SK-N-SH (cell line): ENCODE measurements at places on chromosomes 4 and X.
A peak's percentile ranks its signal among the peaks of the same experiment; 100 is the strongest.

- no peak for DNase-seq
Observed at GRCh38 chr4:40837094-40837870, 87.5 kb downstream of the NSUN7 start.

DNA sequence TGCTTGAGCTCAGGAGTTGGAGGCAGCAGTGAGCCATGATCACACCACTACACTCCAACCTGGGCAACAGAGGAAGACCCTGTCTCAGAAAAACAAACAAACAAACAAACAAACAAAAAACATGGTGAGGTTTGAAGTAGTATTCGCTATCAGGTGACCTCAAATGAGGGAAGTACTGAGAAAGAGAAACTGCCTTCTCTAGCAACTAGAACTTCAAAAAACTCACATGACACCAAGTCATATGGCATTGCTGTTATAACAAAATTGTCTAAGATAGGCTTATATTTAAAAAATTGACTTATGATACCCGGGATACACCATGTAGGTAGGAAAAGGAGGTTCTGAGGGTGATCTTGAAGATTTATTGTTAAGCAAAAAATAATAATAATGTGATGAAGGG is 10.3 kb downstream of the MPP1 start:
- DNase-seq, result no peak

DNA sequence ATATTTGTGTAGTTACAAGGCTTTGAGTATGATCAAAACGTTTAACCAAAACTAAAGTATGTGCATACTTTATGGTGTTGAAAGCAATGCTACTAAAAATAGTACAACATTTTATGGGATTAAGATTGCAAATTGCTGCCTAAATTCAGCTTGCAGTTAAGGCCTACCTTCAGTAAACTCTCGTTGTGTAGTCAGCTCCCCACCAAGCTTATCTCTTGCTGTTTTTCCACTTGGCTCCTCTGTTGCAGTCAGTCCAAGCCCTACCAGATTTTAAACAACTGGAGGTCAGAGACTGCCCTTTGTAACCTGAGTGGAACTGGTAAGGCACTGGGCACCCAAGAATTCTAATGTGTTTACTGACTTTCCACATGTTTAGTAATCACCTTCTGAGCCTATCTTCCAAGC is 25.7 kb downstream of the AFF1 start:
- DNase-seq, result no peak

DNA sequence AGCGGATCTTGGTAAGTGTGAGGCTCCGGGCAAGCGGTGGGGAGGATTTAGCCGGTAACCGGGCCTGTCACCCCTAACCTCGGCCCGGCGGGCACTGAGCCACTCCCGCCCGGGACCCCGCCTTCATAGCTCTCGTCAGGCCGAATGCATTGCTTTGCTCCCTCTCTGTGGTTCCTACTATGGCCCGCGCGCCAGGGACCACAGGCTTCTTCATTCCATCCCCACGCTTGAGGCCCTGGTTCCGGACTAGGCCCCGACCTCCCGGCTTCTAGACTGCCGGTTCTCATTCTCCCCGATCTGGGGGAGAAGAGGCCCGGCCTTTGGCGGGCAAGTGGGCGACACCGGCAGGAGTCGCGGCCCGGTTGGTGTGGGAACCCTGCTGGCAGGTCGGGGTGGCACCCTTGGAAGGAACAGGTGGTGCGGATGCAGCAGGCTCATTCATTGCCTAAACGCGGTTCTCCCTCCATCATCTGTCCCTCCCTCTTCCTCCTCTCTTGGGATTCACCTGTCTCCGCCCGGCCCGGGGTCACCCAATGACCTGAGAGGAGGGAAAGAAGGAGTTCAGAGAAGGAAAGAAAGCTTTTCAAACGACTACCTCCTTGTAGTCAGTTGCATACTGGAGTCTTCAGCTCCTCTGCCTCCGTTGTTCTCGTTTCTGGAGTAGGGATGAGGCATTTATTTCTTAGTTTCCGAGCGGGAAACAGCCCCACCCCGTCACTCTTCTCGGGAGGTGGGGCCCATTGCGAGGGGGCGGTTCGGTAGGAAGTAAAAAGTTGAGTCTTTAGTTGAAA is at the start of gene NDUFC1:
Gene NDUFC1, minus strand, starts transcription at position 657 of the 791 bp plus-strand sequence. CDS start 6,679 bp downstream, outside the sequence.
- peak; percentile 74 for DNase-seq

DNA sequence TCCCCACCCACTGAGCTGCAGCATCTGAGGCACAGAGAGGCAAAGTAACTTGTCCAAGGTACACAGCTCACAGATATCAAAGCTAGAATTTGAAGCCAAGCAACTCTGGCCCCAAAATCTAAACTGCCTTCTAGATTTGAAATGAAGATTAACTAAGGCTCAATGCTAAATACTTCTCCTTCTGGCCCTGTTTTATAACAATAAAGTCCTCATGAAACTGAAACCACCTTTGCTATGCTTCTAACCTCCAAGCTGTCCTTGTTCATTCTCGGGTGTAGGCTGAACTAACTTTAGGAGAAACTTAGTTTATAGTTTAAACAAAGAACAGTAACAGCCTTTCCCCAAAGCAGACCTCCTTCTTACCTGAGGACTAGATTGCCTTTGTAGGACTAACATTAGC is 93.6 kb downstream of the DCTD start:
- DNase-seq, result no peak

DNA sequence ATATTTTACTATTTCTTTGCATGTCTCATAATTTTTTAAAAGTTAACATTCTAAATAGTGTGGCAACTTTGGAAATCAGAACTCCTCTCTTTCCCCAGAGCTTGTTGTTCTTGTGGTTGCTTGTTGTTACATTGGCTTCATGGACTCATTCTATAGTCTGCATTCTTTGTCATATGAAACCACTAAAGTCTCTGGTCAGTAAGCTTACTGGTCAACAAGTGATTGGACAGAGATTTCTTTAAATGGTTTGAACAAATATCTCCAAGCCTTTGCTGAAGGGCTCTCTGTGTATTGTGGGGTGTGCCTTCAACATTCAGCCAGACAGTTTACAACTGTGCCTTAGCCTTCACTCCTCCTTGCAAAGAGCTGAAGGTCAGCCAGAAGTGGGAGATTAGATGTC is 147.2 kb downstream of the OPHN1 start:
- DNase-seq, result no peak

- DNase-seq, result no peak
Observed at GRCh38 chr4:114025176-114025777, 45.8 kb upstream of the ARSJ start.

GRCh38 chr4:145732001-145732815 is 52.3 kb downstream of the C4orf51 start:
- no peak for DNase-seq

- DNase-seq, result no peak
Observed at GRCh38 chrX:15328131-15328530, 7.2 kb downstream of the PIGA start.

DNA sequence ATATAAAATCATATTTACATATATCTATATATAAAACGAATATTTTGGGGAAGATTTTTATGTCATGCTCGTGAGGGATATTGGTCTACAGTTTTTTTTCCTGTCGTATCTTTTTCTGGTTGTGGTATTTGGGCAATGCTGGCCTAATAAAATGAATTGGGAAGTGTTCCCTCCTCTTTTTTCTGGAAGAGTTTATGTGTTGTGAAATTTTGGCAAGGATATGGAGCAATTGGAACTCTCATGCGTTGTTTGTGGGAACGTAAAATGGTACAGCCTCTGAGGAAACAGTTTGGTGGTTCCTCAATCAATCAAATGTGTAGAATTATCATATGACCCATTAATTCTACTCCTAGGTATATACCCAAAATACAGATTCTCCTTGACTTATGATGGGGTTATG is 69.8 kb downstream of the ZNF182 start:
- no peak for DNase-seq

DNA sequence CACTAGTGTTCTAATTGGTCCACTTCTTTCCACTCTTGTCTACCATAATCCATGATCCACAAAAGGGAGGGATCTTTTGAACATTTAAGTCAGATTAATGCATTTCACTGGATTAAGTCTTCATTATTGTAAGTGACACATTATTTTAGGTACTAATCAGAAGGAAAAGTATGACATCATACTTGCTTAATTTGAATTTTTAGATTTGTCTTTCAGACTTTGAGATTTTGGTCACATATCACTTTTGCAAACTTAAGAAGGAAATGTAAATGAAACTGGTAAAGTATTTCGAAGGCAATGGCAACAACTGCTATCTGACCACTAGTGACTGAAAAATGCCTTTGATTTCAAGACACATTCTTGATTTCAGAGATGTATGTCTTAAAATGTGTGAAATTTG is 5.2 kb downstream of the MMRN1 start:
- DNase-seq, result no peak

GRCh38 chrX:30217465-30217864 is 2.1 kb downstream of the MAGEB2 start:
- no peak for DNase-seq

- DNase-seq, result peak; percentile 9
Observed at GRCh38 chr4:166091912-166092510, 219.0 kb downstream of the TLL1 start.

DNA sequence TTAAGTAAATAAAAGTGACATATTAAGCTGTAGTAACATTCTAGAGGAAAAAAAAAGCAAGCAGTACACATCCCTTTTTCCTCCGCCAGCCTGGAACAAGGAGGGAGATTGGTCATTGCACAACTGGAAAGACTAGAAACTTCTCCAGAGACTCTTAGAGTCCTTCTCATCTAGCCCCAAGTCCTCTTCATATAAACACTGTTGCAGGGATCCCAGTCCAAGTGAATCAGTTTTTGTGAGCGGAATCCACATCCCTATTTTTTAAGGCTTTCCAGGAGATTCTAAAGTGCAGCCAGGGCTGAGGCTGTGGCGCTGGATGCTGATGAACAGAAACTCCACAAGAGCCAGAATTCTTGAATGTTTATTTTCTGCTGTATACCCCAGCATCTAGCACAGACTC is 23.8 kb downstream of the REELD1 start:
- DNase-seq, result no peak

- DNase-seq, result no peak
Observed at GRCh38 chr4:1976416-1977352, 32.1 kb downstream of the NELFA start.

DNA sequence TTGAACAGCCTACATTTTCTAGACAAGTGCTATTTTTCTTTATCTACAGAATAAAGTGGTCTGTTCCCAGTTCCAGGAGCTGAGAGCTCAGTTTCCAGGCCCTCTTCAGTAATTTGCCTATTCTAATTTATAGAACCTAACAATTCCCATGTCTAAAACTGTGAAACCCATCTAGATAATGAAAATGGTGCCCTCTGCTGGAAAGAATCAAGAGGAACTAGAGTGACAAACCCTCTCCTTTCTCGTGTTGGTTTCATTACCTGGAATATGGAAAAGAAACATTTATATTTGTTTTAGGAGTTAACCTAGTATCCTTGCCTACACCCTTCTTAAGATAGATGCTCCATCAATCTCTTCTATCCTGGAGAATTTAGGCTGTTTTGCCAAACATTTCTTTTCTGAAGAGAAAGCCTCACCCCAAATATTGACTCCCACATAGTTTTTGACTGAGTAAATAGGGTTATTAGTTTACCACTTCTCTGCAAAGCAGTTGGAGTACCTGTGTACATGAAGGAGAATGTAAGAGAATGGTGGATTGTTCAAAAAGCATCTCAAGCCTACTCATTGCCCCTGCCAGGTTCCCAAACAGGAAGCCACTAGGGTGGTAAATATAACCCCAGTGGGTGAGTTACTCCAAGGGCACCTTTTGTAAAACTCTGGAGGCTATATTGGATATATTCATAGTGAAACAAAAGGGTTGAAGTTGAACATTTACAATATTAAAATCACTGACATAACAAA is 121.6 kb downstream of the RASL11B start:
- peak; percentile 49 for DNase-seq

GRCh38 chrX:78517124-78517523 is 142.0 kb downstream of the RTL3 start:
- DNase-seq, result no peak

DNA sequence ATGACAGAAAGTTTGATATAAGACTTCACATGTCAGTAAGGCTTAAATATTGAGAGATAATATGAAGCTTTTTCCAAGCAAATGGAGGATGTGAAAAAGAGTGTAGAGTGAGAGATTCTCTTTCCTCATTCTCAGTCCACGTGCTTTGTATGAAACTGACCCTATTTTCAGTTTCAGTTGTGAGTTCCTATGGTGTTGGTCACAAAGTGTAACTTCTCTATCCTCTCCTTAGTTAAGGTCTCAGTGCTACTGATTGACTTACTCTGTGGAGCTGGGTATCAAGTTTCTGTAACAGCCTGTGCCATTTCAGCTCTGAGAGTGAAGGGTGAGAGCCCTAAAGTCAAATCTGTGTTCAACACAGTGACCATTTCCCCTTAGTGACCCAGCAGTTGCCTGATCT is 277.2 kb downstream of the EPHA5 start:
- DNase-seq, result no peak

GRCh38 chr4:58961925-58962324 is 1851.7 kb upstream of the IGFBP7 start:
- no peak for DNase-seq
